ENCODE measurements at places on chromosomes 2 and 18. TPM values are rescaled to one million over a fixed set of nuclear protein-coding genes. Genes with fewer than 3 reads are reported as not detected.

Gene LIMS3
- not detected for total RNA-seq

Gene ABCG8
- not detected for total RNA-seq

Gene RRM2
- 56.7 TPM for total RNA-seq

Gene CIB4
- total RNA-seq: not detected

Gene CCDC85A
- total RNA-seq: 0.04 TPM

GRCh38 chr18:9918016-9918680 is 4.3 kb downstream of the VAPA start:
- no peak for DNase-seq

DNA sequence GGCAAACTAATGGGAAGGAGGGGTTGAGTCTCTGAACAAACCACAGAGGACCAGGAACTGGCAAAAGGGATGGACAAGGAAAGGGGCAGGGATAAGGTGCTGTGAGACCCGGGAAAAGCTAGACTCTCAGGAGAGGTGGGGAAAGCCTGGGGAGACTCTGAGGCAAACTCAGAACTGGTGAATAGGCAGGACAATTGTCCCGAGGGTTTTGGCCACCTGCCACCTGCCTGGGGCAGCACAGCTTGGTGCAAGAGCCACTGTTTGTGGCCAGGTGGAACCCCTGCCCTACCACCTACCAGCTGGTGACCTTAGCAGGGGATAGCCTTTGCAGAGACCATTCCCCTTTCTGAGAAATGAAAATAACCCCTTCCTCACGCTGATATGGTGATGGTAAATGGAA is 129.4 kb upstream of the ASB18 start:
- no peak for DNase-seq

DNA sequence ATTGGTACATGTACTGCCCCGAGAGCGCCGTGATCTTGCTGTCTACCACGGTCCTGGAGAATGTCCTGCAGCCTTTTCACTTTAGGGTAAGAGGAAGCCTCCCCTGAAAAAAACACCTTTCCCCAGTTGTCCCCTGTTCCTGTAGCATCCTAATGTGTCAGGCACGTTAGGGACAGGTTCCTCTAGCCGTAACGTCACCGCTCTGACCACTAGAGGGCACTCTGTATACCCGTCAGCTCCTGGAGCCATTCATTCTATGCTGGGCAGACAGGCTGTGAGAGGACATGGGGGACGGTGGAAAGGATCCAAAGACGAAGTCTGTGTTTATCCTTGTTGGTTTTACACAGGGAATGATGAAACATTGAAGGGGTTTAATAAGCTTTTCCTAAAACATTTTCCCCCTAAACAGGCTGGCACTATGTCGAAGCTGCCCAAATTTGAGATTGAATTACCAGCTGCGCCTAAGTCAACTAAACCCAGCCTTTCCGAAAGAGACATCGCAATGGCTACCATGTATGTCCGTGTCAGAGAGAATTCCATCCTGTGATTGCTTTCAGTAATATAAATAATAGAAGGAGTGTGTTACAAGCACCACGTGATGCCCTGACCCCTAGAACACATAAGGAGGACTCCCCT is 12.7 kb downstream of the RMC1 start:
- DNase-seq: peak; percentile 78

DNA sequence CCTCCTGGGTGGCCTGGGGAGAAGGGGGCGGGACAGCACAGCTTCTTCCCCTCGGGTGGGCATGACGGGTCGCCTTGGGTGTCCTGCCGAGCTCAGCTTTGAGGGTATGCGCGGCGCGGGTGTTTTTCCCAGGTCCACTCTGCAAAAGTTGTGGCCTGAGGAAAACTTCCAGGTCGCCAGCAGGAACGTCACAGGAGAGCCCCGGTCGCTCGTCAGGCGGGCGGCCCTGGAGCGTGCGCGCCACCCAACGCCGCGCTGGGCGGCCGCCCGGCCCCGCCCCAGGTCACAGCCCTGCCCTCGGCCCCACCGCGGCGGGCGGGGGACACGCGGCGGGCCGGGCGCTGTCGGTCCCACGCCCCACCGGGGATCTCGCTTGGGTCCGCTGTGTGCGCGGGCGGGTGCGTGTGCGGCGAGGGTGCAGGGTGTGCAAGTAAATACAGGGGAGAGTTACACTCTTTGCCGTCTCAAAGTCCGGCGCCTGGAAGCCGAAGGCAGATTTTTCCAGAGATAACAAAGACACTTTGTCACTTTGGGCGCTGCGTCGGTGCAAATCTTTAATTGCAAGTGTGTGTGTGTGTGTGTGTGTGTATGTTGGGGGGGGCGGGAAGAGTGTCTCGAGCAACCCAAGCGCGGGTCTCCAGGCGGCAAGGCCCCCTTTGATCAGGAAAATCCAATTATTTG is 616 bp upstream of the SP5 start:
- peak; percentile 73 for DNase-seq

GRCh38 chr2:89767572-89768435 is 1076.3 kb downstream of the RPIA start:
- DNase-seq: peak; percentile 23

DNA sequence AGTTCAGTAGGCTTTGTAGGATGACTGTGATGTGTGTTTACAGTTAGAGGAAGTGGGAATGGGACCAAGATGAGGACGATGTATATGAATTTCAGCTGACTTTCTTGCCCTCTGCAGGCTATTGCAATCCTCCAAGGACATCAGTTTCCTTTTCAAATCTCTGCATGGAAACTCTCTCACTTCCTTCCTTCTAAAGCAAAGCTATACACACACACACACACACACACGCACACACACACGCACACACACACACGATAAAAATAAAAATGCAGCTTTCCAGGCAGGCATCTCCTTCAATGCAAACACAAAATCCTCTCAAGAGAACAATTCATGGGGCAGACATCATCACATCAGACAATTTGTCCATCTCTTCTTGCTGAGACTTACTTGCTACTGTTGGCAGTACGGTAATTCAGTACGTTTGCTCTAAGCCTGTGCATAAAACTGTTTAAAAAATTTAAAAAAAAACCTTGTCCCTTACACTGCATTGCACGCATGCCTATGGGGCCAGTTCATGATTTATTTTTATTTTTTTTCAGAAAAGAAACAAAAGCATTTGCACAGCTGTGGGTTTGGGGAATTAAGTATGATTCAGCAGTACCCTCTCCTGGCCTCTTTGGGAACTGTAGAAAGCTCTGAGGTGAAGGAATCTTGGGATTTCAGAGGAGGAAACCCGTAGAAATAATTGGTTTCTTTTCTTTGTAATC is 27.1 kb upstream of the ICOS start:
- DNase-seq: peak; percentile 53

DNA sequence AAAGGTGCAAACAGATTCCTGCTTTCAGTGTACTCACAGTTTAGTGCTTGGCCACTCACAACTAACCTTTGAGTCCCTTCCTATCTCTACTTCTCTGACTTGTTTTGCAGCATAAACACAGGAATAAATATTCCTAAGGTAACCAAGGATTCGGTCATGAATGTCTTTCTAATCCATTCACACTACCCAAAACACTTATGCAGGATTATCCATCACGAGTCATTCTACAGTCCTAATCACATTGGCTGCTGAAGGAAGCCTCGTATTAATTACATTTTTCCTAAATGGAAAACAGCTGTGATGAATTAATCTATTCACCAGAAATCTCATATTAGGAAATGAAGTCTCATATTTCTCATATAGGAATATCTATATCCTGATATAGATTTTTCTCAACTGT is 16.3 kb downstream of the RDH14 start:
- DNase-seq: no peak

DNA sequence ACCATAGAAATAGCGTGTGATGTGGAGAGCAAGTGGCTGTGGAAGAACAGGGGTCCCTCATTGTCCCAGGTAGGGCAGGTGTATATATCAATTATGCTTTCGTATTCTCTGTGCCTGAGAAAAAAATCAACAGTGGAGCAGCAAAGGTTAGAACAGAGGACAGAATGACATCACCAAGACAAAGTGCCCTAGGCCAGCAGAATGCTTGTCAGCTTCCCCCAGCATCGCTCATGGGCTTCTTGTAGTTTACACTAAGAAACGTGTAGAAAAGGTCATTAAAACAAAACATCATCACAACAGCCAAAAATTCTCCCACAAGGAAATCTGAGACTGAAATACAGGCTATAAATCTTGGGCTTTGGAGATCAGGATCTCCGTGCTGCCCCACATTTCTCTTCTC is 288.0 kb downstream of the TDRD15 start:
- DNase-seq: no peak

DNA sequence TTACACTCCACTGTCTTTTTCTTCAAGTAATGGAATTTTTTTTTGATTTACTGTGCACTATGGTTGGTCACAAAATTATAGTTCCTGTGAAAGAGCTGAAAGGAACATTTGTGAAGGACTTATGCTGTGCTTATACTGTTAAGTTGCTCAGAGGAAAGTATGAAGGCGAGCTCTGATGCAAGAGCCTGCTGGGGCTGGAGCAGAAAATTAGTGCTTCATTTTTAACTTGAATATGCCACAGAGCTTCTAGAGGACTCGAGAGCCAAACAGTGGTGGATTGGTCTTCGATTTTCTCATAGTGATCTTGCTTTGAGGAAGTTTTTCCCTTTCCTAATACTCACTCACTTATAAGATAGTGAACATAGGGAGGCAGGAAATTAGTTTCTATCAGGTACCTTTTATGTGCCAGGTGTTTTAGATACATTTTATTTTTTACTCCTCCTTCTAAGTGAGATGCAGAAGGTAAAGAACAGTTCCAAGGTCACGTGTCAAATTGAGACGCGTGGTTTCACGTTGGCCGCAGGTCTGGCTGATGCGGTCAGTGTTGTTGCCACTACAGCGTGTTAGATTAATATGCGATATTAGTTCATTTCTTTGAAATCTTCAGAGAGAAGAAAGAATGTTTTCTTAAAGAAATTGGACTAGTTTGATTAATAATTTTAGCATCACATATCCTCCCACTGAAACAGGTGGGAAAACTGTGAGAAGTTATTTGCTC is 20.2 kb downstream of the GATA6 start:
- no peak for DNase-seq

DNA sequence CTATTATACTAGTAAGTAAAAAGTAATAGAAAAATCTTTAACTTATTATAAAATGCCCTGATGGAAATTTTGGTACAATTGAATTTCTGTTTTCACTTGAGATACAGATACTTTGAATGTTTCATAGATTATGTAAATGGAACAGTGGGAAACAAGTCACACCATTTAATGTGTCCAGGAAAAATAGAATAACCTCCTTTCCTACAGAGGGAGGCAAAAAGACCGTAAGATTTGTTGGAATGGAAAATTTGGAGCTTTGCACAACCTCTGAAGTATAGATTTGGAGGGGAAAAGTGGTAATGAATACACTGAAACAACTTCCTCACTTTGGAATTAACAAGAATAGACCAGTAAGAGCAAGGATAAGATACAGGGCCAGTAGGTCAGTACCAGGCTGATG is 149.2 kb upstream of the L3MBTL4 start:
- no peak for DNase-seq

GRCh38 chr18:12347895-12348294 is 29.1 kb downstream of the AFG3L2 start:
- DNase-seq: no peak
